ENCODE measurements at places on chromosomes 4 and X.

- no peak for DNase-seq
Measured at GRCh38 chr4:56656346-56656643, 24.8 kb downstream of the HOPX start.

DNA sequence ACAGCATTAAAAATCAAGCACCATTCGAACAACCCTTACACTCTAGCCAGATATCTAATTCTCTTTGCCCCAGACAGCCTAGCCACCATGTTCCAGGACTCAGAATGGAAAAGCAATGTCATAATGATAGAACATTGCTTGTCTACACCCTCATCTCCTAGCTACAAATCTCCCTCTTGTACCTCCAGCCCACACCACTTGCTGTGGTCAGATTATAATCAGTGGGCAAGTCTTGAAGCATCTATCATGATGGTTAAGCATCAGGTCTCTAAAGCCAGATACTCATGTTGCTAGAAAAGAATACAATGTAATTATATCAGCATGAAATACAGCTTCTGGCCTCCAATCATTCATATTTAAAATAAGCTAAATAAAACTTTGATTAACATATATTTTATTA is 268.3 kb downstream of the NPFFR2 start:
- no peak for DNase-seq

DNA sequence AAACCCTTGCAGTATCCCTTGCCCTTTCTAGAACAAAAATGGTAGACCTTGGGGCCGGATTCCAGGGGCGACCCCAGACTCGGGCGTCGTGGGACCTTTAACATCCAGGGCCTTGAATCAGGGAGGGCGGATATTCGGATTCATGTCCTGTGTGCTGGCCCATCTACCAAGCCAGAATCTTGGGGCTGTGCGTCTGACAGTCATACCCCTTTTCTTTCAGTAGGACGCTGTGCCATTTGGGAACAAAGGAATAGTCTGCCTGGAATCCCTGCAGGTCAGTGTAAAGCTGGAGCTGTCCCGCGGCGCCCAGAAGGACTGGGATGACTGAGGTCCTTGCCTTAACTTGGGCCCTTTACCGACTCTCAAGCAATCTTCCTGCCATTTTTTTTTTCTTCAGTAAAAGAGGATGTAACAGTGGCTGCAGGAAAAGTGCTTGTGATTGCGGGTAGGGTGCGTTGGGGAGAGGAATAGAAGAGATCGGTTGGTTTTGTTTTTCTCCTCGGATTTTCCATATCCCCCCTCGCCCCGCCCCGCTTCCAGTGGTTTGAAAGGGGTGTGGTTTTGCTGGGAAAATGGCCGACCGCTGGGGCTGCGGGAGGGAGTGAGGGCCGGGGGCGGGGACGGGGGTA is 518 bp downstream of the ARMCX1 start:
- no peak for DNase-seq

- DNase-seq: no peak
Measured at GRCh38 chrX:115459883-115460880, 100.8 kb upstream of the PLS3 start.

- no peak for DNase-seq
Measured at GRCh38 chrX:22246620-22247019, 26.1 kb upstream of the CBLL2 start.

DNA sequence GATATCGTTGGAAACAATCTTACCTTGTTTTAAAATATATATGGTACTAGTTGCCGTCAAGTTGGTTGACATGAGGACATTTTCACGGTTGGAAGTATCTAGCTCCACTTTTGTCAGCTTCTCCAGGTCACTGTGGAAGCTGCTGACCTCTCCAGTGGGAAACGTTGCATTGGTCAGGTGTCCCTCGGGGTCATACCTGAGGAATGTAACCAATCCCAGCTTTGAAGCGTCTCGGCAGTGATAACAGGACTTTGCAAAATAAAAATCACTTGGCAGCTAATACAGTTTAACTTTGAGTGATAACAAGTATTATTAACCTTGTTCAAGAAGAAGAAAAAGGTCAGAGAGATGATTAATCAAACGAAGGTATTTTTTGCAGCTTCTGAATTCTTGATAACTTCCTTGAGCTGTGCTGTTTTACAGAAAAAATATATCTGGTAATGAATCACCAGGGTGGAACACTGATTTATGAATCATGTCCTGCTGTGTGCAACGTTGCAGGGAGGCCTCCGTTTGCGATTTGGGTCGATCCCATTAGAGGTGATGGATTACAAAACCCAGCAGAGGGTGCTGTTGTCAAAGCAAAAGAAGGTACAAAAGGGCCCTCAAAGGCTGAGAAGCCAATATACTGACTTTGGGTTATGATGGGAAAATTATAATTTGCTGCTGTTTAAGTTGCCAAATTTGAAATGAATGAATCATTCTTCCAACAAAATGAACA is 60.1 kb downstream of the SH2D1A start:
- peak; percentile 71 for DNase-seq

All from NB4 (cell line).